Stimulated activated CD4-positive, alpha-beta T cell treated with anti-CD3 and anti-CD28 coated beads, Interleukin-2, amount 100 ng/mL, for 4 hours (primary cell): ENCODE measurements at places on chromosomes 7 and 10.

- no peak for DNase-seq
Measured at GRCh38 chr10:132961420-132961786, 19.0 kb upstream of the CFAP46 start.

DNA sequence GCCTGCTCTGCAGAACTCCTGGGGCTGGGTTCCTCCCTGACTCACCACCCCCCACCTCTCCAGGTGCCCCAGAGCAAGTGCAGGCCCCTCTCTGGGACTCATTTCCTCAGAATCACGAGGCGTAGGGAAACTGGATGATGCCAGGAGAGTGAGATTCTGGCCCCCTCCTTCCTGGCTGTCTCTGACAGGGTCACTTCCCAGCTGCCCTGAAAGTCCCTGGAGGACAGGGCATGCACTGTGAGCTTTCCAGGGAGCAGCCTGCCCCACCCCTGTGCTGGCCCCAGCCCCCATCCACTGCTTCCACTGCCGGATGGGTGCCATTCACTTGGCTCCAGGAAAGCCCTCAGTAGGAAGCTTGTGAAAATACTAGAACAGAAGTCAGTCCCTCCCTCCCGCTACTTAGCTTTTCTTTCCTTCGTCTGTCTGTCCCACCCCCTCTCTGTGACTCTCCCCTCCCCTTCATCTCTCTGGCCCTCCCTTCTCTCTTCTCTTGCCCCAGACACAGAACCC lies 10.4 kb downstream of the TACR2 start:
- DNase-seq, result no peak

GRCh38 chr7:72493850-72494661 lies 81.9 kb upstream of the CALN1 start:
- DNase-seq, result peak; percentile 8

DNA sequence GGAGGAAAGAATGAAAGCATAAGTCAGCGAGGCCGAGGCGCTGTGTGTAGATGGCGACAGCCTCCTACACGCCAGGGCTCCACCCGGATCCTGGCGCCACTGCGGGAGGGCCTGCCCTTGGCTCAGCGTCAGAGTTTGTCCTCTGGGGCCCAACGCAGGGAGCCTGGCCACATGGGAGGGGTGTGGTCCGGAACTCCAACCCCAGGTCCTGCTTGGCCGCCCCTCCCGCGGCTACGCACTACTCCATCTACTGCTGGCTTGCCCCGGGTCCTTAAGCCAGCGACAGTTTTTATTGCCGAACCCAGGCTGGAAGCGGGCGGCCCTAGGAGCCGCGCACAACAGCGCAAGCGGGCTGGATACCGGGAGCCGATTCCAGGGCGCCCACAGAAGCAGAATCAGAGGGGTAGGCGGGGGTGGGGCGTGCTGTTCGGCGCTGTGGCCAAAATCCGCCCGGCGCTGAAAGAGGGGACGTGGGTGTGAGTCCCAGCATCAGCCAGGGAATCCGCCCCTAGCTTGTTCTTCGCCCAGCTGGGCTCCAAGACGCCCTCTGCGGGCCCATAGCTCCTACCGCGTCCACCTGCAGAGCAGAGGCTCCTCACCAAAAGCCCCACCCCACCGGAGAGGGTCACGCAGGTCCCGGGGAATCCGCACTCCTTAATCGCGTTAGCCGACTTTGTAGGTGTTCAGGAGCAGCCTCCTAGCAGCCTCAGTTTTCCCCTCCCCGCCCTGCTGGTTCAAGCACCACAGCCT lies 4.5 kb downstream of the KAZALD1 start:
- no peak for DNase-seq

DNA sequence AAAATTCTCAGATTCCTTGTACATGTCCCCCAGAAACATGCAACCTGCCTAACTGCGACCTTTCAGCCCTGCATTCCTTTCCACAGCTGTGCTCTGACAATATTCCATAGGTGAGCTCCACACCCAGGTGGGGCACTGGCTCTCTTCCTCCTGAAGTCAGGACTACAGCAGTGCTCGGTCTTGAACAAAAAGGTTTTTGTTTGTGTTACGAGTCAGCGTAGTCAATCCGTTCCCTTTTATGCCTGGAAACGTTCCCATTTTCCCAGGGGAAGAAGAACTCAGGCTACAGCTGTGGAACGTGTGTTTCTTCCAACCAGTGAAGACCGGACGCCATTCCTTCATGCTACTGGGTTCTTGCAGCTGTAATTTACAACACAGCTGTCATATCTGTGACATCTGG lies 52.4 kb upstream of the PFKP start:
- no peak for DNase-seq

DNA sequence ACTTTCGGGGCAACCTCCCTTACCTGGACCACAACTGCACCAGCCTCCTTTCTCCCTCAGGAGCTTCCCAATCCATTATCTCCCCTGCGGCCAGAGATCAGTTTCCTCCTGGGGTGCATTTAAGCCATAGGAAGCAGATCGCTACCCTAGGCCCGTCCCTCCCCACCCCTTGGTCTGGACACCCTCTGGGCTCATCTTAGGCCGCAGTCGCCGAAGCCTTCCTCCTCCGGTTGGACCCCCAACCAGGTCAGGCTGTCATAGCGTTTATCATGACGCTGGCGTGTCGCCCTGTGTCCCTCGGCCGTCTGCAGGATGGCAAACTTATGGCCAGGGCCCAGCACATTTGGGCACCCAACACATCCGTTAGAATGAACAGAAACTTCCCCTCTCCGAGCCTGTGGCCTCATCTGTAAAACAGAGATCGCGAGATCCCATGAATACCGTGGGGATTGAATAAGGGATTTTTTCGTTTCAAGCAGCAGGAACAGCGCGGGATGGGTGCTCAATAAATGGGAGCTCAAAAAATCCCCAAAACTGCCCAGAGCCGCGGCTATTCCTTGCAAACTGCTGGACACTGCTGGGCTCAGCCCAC lies 669 bp upstream of the AP5Z1 start:
- DNase-seq, result no peak

DNA sequence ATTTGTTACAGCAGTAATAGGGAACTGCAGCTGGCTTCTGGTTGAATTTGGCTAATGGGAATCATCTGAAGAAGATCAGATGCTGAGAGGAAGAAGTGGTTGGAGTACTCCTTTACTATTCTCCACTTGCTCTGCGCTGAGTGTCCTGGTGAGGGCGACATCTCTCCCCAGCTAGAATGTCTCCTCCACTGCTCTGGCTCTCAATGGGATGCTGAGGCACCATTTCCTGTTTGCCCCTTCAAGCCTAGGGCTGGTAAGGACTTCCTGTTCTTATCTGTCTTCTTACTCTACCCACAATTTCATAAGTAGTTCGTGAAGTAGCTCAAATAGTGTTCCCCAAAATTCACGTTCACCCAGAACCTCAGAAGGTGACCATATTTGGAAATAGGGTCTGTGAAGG lies 43.2 kb upstream of the TES start:
- no peak for DNase-seq

GRCh38 chr10:3321123-3321522 lies 148.5 kb upstream of the PITRM1 start:
- DNase-seq, result no peak

DNA sequence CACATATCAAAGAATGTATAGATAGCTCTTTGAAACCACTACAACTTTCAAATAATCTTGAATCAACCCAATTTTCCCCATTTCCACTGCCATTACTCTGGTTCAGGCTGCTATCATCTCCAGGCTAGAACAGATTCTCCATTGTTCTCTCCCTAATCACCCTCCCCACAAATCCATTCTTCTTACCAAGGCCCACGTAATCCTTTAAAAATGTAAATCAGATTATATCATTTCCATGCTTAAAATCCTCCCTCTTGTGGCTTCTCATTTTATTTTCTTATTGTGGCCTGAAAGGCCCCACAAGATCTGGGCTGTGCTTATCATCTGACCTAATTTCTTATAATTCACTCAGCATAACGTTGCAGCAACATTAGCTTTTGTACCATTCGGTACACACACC lies 3.0 kb upstream of the PON1 start:
- DNase-seq, result no peak

- DNase-seq, result no peak
Measured at GRCh38 chr10:17146892-17147291, 17.3 kb upstream of the CUBN start.

DNA sequence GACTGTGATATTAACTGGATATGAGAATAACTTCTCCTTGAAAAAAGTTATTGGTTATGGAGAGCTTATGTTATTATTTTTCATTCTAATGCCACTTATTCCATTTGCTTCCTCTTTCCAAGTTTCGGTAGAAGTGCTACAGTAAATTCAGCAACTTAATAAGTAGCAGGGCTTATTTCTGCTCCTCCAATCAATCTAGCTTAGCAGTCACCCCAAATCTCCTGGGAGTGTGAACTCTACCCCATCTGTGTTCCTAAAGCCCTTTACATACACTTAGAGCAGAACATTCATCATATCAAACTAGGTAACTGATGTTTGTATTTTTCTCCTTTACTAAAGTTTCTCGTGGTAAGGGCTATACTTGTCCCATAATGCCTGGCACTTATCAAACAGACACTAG lies 8.7 kb downstream of the ARL3 start:
- no peak for DNase-seq

DNA sequence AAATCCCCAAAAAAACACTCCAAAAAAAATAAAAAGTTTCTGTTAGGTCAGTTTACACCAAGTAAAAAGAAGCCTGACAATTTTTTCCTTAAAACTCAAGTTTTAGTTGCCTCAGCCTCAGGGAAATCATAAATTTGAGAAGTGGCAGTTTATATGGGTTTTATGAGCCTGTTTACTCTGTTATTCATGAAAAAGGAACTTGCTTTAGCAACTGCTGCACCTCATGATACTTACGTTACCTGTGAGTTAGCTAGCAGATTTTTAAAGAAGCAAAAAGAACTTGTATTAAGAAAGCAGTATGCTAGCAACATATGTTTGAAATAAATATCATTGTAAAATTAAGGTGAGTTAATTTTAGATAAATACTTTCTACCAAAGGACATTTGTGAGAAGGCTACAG lies 1264.5 kb upstream of the PHF14 start:
- no peak for DNase-seq

DNA sequence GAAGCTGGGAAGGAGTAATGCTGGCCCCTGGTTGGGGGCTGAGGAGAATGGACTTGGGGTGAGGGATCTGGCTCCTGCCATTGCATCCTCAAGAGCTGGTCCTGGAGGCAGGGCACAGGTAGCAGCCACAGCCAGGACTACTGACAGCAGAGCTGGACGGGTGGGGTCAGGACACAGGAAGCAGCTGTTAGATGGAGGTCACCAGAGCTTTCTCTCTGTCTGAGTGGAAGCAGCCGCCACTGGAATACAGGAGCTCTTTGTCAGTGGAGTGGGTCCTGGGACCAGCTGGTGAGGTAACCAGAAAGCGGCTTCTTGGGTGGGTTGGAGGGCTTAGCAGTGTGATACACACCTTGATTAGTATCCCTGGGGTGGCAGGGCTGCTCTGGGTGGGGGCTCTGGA lies 58.1 kb upstream of the AQP1 start:
- no peak for DNase-seq

GRCh38 chr7:139708541-139708940 lies 69.3 kb downstream of the HIPK2 start:
- no peak for DNase-seq

DNA sequence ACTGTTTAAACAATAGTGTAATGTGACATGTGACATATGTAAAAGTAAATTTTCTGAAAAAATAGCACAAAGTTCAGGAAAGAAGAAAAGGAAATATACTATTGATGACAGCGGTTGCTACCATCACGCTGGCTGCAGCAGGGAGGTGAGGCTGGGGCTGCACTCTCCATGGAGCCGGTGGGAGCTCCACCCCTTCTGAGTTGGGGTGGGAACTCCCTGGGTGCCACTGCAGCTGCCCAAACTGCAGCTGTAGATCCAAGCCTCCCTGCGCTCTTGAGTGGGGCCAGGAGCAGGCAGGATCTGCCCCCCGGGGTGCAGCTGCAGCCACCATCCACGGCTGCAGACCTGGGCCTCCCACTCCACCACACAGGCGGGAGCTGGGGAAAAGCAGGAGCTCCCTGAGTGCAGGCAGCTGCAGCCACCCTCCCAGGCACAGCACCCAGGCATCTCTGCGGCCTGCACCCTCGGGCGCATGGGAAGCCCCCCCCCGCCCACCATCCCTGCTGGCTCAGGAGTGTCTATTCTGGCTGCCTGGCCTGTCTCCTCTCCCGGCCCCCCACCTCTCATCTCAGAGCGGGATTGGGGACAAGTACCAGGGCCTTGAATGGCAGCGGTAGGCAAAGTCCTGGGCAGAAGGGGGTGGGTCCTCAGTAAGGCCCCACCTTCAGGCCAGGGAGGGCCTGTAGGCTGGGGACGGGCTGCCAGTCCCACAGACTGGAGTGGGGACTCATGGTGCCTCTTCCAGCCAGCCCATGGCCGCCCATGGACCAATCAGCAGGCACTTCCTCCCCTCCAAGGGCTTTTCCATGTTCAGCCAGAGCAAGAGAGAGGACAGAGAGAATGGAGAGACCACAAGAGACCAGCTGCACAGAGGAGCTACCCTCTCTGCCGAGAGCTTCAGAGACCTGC lies 50.1 kb downstream of the TNS3 start:
- DNase-seq, result no peak

GRCh38 chr7:80634505-80634904 lies 3.9 kb upstream of the CD36 start:
- DNase-seq, result no peak

- DNase-seq, result no peak
Measured at GRCh38 chr7:40232242-40232893, 97.6 kb downstream of the SUGCT start.

- DNase-seq, result no peak
Measured at GRCh38 chr10:103231047-103231551, 14.6 kb upstream of the RPEL1 start.

DNA sequence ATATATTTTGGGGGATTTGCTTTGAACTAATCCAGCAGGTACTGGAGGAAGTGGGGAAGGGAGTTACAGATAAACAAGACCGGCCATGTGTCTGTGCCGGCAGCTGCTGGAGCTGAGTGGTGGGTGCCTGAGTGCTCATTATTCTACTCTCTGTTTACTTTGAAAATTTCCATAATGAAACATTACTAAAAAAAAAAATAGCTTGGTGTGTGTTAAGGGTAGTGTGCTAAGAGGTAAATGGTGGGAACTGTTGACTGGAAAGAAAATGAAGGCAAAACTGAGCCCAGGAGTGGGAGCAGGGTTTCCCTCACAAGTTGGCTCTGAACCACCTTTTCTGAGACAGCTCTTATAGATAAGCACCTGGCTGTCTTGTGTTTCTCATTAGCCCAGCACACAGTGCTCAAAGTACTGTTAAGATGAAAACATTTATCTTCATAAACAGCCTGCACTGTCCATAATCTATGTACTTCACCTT lies 50.6 kb downstream of the PARD3 start:
- DNase-seq, result no peak

- no peak for DNase-seq
Measured at GRCh38 chr10:131825960-131826650, 74.7 kb upstream of the PPP2R2D start.

- DNase-seq, result no peak
Measured at GRCh38 chr7:129630341-129630740, 18.8 kb downstream of the NRF1 start.

GRCh38 chr10:14838582-14839304 lies 637 bp downstream of the HSPA14 start:
- DNase-seq, result no peak

DNA sequence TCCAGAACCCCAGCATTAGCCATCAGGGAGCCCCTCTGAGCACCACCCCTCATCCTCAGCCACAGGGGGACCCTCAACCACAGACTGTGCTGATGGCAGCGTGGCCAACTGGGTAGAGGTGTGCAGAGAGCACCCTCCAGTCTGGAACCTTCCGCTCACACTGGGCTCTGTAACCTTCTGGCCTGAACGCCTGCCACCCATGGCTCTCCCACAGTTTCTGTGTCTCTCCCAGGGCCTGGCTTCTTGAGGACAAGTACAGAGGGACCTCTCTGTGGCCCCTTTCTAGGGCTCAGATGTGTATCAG lies 503.0 kb upstream of the MGMT start:
- no peak for DNase-seq
